Omental fat pad (tissue), 4 donors: ENCODE measurements at places on chromosomes 5 and 9. TPM values are rescaled to one million over a fixed set of nuclear protein-coding genes. Genes with fewer than 3 reads are reported as not detected.

- no peak for DNase-seq
Measured at GRCh38 chr5:148993283-148993936, 69.5 kb downstream of the SH3TC2 start.

DNA sequence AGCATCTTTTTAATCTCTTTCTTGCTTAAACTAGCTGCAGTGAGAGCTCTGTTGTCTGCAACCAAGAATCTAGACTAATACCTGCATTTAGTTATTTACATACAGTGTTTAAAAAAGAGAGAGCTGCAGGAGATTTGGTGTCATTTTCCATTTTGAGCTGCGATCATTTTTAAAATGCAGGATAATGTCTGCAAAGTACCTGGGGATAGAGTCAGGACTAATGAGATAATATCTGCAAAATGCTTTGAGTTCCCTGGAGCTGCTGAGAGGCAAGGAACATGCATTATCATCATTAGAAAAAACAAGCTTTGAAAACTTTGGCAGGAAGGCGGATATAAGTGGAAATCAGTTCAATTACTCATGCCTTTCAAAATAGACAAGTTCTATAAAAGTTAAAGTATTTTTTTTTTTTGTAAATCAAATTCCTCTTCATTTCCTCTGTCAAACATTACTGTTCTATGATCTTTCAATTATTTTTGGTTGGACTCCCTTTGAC is 21.8 kb upstream of the ANKRD33B start:
- no peak for DNase-seq

DNA sequence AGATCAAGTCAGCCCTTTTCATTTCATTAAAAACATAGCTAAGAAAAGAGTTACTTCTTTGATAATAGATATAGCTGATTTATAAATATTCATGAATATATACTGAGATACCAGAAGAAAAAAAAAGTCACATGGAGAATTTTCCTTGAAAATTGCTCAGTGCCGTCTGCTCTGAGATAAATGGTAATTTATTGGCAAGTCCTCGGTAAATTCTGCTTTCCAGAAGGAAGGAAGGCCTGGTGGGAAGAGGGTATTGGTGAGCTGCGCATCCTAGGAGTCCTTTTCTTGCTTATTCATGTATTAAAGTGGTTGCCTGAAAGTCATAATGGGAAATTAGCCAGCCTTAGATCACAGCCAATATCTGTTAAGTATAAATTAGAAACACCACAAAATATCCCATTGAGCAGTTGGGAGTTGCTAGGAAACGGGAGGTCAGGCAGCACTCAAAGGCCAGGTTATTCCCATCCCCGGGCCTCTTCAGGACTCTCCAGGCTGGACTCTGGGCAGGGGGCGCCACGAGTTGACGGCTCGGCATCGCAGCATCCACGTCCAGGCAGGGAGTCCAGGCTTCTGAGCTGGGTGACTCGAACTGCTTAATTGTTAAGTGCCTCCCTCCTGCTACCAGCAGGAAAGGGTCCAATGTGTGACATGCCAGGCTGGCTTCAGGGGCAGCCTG is 116.7 kb upstream of the RETREG1 start:
- no peak for DNase-seq

DNA sequence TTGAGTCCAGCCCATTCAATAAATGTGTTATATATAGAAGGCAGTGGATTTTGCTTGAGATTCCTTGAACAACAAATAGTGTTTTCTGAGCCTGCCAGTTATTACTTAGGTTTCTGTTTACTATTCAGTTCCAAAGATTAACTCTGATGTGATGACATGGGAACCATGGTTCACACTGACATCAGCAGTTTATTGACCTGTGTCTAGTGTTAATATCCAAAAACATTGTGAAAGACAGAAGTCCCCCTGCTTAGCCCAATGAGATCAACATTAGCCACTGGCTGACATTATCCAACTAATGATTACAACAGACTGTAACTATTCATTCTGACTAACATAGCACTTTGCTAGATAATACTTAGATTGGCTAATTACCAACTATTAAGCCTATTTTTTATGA is 14.9 kb downstream of the APBA1 start:
- no peak for DNase-seq

- no peak for DNase-seq
Measured at GRCh38 chr5:87827539-87827938, 414.8 kb upstream of the CCNH start.

FBN2 gene
- total RNA-seq: 0.63 TPM

- DNase-seq: no peak
Measured at GRCh38 chr5:141412854-141413539, at the start of gene PCDHGA10. Gene PCDHGA10, plus strand, starts transcription at chr5:141412987. Its CDS starts 189 bp downstream, at chr5:141413176.

- DNase-seq: no peak
Measured at GRCh38 chr5:149035372-149035790, 27.5 kb downstream of the SH3TC2 start.

FSD1L gene
- 2.9 TPM for total RNA-seq

PAX5 gene
- total RNA-seq: 0.24 TPM

ADAMTS6 gene
- 8.0 TPM for total RNA-seq
